Upper lobe of left lung (tissue), 6 donors: ENCODE measurements at places on chromosomes 11 and 22.

- H3K4me1 ChIP-seq, result peaks cover 5% of the 10 kb centered on the region
- H3K27ac ChIP-seq, result no peak overlapping the region
- no peak for DNase-seq
- H3K36me3 ChIP-seq, result no peaks in the 10 kb centered on the region
- no peaks in the 10 kb centered on the region for H3K27me3 ChIP-seq
Measured at GRCh38 chr11:12016246-12016645, 7.8 kb upstream of the DKK3 start.

GRCh38 chr22:28674121-28674563 is 5.5 kb downstream of the TTC28 start:
- H3K36me3 ChIP-seq, result no peaks in the 10 kb centered on the region
- H3K27ac ChIP-seq, result no peak overlapping the region
- DNase-seq, result no peak
- H3K4me1 ChIP-seq, result peaks cover 5% of the 10 kb centered on the region
- no peaks in the 10 kb centered on the region for H3K27me3 ChIP-seq

GRCh38 chr11:123670081-123670480 is 15.7 kb upstream of the SCN3B start:
- no peak overlapping the region for H3K27ac ChIP-seq
- DNase-seq, result no peak
- H3K4me1 ChIP-seq, result no peaks in the 10 kb centered on the region
- no peaks in the 10 kb centered on the region for H3K36me3 ChIP-seq
- H3K27me3 ChIP-seq, result no peaks in the 10 kb centered on the region

- H3K27ac ChIP-seq, result no peak overlapping the region
- no peaks in the 10 kb centered on the region for H3K36me3 ChIP-seq
- DNase-seq, result no peak
- no peak overlapping the region for H3K4me3 ChIP-seq
- no peaks in the 10 kb centered on the region for H3K4me1 ChIP-seq
- H3K27me3 ChIP-seq, result no peaks in the 10 kb centered on the region
Measured at GRCh38 chr11:79198898-79199250, 242.0 kb downstream of the TENM4 start.

GRCh38 chr11:18761144-18761543 is 30.5 kb downstream of the PTPN5 start:
- H3K36me3 ChIP-seq, result no peaks in the 10 kb centered on the region
- no peak overlapping the region for H3K27ac ChIP-seq
- no peaks in the 10 kb centered on the region for H3K4me1 ChIP-seq
- H3K27me3 ChIP-seq, result no peaks in the 10 kb centered on the region

- H3K27me3 ChIP-seq, result no peaks in the 10 kb centered on the region
- DNase-seq, result no peak
- H3K36me3 ChIP-seq, result peaks cover 4% of the 10 kb centered on the region
Measured at GRCh38 chr11:75319035-75319877, 32.2 kb downstream of the ARRB1 start.

DNA sequence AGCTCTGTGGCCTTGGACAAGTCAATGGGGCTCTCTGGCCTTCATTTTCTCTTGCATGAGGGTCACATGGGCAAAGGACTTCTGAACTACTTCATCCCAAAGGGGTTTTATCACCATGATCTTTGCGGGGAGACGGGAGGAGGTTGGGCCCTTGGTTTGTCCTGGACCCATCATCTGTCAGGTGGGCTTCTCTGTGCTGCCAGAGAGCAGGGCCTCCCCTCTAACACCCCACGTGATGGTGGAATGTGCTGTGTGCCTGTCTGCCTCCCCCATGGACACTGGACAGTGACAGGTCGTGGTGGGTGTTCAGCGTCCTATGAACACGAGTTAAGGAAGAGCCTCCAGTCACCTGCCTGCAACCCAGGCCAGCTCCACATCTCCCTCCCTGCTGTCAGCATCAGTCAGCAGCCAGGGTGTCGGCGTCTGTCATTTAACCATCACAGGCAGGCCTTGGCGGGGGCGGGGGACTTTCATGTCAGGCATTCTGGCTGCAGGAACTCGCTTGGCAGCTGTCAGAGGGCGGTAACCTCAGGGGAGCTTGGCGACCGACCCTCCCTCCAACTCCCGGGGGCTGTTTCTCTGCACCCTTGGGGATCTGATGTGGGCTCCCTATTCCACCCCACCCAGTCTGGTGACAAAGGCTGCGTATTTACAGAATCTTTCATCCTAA is 2.6 kb upstream of the SUN2 start:
- peaks cover 26% of the 10 kb centered on the region for H3K4me1 ChIP-seq
- H3K36me3 ChIP-seq, result no peaks in the 10 kb centered on the region
- DNase-seq, result no peak
- H3K27me3 ChIP-seq, result peaks cover 5% of the 10 kb centered on the region
- no peak overlapping the region for H3K4me3 ChIP-seq
- no peak overlapping the region for H3K27ac ChIP-seq

DNA sequence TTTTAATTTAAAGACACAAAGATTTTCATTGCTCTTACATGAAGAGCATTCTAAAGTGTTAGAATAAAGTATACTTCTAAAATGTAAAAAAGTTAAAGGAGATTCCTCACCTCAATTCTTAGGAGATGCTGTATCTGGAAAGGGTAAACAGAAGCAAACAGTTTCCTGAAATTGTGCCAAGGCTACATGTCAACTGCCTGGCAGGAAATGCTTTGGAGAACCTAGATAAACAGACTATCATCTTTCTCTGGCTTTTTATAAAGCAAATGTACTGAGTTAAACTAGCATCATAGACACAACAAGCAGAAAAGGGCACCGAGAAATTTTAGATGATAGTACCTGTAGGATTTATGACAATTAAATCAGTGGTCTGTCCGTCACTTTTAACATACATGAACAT is 24.7 kb upstream of the AKIP1 start:
- no peaks in the 10 kb centered on the region for H3K27me3 ChIP-seq
- H3K36me3 ChIP-seq, result no peaks in the 10 kb centered on the region
- no peak overlapping the region for H3K4me3 ChIP-seq
- DNase-seq, result no peak
- no peaks in the 10 kb centered on the region for H3K4me1 ChIP-seq

DNA sequence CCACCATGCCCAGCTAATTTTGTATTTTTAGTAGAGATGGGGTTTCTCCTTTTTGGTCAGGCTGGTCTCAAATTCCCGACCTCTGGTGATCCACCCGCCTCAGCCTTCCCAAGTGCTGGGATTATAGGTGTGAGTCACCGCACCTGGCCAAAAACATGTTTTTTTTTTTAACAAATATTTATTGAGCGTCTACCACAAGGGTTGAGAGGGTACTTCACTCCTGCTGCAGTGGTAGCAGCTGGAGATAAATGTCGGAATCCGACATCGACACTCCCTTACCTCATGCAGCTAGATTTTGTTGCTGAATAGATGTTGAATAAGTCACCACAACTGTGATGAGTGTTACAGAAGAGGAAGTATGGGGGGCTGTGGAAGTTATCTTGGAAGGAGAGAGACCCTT is 971 bp downstream of the DNAJB13 start:
- H3K27ac ChIP-seq, result no peak overlapping the region
- no peaks in the 10 kb centered on the region for H3K27me3 ChIP-seq
- no peaks in the 10 kb centered on the region for H3K4me1 ChIP-seq

DNA sequence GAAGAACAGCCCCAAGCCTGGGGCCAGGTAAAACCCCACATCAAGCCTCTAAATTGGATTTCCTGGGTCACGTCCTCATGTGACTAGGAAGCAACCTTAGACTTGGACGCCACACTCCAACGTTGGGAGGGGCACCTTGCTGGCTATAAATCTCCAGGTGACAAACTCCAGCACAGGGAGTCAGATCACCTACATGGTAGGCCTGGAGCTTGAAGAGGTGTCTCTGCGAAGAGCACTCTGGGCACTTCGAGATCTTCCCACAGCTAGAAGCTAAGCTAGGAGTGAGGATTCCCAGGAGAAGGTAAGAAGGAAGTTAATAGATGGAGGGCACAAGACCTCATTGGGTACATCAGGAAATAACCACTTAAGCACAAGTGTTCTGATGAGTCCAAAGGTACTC is 77.1 kb upstream of the GNAZ start:
- H3K27me3 ChIP-seq, result no peaks in the 10 kb centered on the region
- H3K27ac ChIP-seq, result no peak overlapping the region
- H3K36me3 ChIP-seq, result no peaks in the 10 kb centered on the region

DNA sequence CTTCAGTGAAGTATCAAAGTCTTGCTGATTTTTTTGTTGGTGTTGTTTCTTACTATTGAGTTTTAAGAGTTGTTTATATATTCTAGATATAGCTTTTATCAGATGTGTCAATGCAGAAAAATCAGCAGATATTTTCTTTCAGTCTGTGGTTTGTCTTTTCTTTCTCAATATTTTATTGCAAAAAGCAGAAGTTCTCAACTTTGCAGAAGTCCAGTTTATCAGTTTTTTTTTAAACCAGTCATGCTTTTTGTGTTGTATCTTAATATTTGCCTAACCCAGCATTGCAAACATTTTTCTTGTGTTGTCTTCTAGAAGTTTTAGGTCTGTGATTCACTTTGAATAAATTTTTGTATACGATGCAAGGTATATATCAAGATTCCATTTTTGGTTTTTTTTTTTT is 7.0 kb downstream of the ASRGL1 start:
- DNase-seq, result no peak
- peaks cover 24% of the 10 kb centered on the region for H3K4me1 ChIP-seq
- H3K36me3 ChIP-seq, result no peaks in the 10 kb centered on the region
- no peak overlapping the region for H3K27ac ChIP-seq
- no peak overlapping the region for H3K4me3 ChIP-seq
